ENCODE measurements at places on chromosomes 11 and 22.

- DNase-seq = no peak
Measured at GRCh38 chr22:44037519-44038375, 13.6 kb downstream of the PARVB start.

- DNase-seq = peak; percentile 3
Measured at GRCh38 chr11:32334822-32335221, 100.5 kb downstream of the WT1 start.

- DNase-seq = no peak
Measured at GRCh38 chr22:30600921-30601320, 6.1 kb upstream of the TCN2 start.

DNA sequence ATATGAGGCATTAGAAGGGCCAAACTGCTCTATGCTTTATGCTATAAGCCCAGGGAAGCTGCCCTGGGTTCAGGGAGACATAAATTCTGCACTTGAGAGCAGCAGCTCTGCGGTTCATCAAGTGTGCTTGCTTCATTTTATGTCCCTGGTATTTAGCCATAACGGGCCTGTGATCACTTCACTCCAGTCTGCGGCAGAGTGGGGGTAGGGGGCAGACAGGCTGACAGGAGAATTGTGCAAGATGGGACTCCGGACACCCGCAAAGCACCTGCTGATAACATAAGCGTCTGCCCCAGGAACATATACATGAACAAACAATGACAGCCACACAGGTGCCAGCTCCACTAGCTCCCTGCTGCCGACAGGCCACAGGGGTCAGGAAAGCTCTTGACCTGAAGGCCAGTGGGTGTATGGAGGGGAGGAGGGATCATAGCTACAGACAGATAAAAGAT, 56.1 kb downstream of the SMCO4 start:
- DNase-seq = no peak

DNA sequence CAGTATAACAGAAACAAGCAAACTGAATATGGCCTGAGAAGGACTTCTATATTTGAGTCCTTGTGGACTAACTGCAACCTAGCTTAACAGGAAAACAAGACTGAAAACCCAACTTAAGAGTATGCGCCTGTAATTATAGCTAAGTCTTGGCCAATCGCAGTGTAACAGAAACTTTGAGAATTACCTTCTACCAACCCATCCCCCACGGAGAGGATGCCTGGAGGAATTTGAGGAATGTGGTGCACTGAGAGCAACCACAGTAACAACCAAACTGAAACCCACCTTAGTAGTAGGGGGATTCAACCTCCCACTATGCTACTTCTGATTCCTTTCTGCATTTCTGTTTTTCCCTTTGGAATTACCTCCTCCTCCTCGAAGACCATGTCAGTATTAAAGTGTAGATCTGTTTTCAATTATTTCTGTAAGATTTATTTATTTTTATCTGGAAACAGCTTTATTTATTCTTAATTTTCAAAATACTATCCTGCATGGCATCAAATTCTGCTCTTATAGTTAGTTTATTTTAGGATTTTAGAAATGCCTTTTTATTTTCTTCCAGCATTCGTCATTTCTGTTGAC, 393.6 kb downstream of the KCNA4 start:
- no peak for DNase-seq

DNA sequence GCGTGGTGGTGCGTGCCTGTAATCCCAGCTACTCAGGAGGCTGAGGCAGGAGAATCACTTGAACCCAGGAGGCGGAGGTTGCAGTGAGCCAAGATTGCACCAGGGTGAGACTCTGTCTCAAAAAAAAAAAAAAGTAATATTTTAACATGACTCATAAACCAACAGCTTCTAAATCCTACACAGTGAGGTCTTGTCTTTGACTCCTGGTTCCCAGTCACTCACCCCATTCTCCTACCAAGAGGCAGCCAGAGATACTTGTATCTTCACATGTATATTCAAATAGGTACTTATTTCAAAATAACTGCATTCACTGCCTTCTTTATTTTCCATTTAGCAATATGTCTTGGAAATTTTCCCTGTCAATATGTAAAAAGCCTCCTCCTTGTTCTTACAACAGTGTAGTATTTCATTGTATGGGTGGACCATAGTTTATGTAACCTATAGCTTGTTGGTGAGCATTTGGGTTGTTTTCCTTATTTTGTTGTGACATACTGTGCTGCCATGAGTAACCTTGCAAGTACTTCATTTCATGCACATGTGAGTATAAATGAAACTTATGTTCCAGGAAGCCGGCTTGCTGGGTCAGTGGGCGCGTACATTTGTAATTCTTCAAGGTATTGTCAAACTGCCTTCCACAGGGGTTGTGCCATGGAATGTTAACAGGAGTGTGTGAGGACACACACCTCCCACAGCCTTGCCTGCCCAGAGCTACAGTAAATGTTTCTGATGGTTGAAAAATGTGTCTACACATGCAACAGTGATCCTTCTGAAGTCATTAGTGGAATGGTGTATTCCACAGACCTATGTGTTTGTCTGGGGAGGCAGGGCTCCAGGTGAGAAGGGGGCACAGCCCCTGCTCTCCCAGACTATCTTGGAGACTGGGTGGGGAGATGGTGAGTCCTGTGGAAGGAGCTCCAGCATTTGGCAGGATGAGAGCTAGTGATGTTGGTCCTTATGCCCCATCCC, 47.9 kb downstream of the OSBP2 start:
- no peak for DNase-seq

DNA sequence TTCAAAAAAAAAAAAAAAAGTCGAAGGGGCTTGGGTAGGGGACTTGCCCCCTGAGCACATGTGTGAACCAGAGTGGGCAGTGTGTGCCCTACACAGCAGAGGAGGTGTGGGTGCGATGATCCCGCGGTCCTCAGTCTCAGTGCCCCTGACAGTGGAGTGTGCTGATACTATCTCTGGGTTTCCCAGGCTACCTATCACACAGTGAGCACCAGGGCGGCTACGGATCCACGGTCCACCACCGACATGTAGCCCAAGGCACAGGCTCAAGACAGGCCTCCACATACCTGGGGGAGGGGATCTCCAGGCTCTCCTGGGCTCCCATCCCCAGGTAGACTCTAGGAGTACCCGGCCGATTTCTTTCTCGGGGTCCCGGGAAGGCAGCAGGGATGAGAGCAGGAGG, 9.1 kb downstream of the B3GAT1 start:
- no peak for DNase-seq

- no peak for DNase-seq
Measured at GRCh38 chr11:80167766-80168165, 726.9 kb upstream of the TENM4 start.

DNA sequence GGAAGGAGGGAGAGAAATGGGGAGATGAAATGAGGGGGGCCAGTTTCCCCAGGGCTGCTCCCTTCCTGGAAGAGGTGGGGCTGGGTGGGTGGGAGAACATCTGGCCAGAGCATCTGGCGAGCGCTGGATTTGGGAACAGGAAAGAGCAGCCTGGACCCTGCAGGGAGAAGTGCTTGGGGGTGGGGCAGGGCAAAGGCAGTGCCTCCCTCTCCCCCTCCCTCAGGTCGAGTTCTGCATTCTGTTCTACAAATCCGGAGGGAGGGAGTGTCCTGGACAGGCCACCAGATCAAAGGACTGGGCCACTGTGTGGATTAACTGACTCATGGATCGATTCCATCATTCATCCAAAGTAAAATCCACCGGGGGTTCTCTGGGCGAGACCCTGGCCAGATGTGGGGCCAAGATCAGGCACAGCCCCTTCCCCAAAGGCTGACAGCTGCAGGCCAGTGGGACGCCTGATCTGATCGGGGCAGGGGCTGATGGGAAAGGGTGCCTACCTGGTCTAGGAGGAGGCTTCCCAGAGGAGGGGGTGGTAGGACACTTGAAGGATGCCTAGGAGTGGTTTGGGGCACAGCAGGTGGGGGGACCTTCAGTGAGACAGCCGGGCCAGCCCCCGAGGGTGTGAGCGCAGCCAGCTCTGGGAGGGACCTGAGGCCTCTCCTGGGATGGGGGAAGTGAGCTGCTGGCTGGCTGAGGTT, 57.5 kb downstream of the CACNA1I start:
- DNase-seq = no peak

DNA sequence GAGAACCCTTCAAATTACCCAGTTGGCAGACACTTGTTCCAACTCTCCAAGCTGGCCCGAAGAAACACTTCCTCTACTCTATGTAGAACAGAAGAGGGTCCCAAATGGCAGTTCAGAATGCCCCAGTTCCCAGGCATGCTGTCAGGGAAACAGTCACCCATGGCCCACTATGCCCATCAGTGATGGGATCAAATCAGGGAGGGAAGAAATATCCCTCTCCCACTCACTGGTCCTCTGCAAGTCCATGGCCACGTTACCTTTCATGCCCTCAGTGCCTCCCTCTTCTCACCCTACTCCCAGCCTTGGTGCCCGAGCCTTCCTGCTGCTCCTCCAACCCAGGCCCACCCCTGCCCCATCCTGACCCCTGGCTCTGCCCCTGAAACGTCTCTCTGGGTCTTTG, 16.6 kb downstream of the APOL3 start:
- DNase-seq = no peak

DNA sequence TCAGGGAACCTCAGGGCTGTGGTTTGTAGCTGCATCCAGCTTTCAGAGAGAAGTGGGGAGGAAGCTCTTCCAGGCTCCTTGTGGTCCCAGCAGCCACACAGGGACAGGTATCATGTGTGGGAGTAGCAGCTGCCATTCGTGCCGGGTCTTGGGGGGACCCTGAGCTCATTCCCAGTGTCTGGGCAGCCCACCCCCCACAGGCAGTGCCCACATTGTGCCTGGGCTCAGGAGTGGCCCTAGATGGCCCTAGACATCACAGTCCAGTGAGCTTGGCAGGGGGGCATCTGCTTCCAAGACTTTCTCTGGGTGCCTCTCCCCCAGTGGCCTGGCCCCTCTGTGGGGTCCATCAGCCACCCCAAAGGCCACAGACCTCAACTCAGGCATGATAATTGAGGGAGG, 619.7 kb downstream of the BRD1 start:
- DNase-seq = no peak

DNA sequence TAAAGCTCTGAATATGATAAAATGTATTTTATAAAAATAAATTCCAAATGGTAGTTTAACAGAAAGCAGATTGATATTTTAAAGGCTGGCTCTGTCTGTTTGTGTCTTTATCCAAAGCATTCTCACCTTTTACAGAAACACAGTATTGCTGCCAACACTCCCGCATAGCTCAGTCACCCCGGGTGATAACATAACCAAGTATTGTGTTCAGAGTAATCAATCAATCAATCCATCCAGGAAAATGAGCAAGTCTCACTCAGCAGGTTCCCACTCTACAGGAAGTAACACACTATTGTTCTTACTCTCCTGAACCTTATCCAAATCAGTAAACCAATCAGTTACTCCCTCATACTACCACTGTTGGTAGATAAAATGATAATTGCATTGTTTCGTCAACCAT, 203.4 kb downstream of the LRRC4C start:
- DNase-seq = no peak

DNA sequence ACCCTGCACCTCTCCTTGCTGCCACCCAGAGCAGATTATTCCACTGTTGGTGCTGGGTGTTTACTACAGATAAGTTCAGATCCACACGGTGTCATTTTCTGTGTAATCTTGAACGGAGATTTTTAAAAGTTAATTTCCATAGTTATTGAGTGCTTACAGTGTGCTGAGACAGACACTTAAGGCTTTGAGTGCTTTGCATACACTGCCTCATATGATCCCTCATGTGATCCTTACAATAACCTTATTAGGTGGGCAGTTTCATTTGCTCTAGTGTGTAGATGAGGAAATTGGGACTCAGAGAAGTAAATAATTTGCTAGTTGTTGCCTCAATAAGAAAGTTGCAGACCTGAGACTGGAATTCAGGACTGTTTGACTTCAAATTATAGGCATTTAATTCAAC, 32.3 kb upstream of the ME3 start:
- DNase-seq = no peak

DNA sequence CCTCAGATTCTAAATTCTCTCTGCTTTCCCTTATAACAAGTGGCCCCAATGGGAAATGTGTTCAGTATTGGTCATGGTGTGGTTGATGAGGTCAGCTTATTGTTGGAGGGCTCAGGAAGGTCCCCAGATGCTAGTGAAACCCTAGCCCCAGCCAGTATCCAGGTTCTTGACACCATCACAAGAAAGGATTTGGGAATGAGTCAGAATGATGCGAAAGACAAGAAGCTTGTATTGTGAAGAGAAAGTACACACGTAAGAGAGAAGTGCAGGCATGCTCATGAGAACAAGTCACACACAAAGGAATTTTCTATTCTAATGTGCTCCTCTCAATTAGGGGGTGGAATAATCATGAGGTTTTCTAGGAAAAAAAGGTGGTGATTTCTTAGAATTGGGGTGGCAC, 34.9 kb upstream of the TRPC6 start:
- no peak for DNase-seq

DNA sequence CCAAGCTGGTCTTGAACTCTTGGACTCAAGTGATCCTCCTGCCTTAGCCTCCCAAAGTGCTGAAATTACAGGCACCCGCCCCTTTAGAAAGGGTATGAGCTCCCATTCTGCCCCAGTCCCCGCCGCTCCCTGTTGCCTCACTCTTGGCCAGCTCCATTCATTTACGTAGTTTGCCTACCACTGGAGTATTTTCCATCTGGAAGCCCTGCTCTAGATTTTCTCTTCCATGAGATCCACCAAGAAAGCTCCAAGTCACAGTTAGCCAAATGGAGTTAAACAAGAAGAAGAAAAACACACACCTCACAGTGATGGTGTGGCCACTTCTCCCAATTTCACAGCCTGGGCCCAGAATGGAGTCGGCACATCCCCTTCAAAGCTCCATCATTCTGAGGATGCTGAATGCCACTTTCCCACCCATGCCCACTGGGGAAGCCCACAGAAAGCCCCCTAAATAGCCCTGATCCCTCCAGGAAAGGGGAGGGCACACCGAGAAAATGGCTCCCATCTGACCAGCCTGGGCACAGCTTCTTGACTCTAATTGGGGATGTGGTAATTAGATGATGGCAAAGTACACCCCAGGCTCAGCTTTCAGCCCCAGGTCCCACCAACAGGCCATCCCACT, 381.2 kb downstream of the MN1 start:
- DNase-seq = no peak

- DNase-seq = no peak
Measured at GRCh38 chr11:96394773-96395172, 5.0 kb downstream of the JRKL start.

DNA sequence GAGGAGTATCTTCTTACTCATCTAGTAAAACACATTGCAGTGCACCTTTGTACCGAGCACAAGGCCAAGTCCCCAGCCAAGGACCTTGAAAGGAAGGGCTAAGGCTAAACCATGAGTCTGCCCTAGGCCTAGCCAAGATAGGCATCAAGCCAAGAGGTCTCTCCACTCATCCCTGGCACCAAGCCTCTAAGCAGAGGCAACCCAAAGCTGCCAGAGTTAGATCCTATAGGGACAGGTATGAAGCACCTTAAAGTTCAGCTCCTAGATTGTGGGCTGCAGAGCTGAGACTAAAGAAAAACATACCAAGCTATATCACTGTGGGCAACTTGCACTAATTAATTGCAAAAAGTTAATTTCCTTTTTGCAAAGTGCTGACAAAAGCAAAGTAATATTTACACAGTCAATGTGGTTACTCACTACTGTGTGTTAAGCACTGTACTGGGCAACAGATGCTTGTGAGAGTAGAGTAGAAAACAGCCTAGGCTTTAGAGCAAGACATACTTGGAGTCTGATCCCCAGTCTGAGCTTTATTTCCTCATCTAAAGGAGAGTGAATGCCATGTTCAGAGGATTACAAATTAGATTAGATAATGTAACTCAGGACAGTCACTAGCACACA, 7.2 kb downstream of the COA4 start:
- DNase-seq = no peak
